Suprapubic skin (tissue), 4 donors: ENCODE measurements at places on chromosomes 3 and 15.

- no peaks in the 10 kb centered on the region for H3K27me3 ChIP-seq
- no peak overlapping the region for H3K4me3 ChIP-seq
Observed at GRCh38 chr15:35115155-35115725, 30.1 kb upstream of the NANOGP8 start.

GRCh38 chr15:39251413-39252133 is 329.3 kb upstream of the THBS1 start:
- H3K4me3 ChIP-seq, result no peak overlapping the region
- DNase-seq, result no peak
- H3K4me1 ChIP-seq, result no peaks in the 10 kb centered on the region
- no peak overlapping the region for H3K27ac ChIP-seq

DNA sequence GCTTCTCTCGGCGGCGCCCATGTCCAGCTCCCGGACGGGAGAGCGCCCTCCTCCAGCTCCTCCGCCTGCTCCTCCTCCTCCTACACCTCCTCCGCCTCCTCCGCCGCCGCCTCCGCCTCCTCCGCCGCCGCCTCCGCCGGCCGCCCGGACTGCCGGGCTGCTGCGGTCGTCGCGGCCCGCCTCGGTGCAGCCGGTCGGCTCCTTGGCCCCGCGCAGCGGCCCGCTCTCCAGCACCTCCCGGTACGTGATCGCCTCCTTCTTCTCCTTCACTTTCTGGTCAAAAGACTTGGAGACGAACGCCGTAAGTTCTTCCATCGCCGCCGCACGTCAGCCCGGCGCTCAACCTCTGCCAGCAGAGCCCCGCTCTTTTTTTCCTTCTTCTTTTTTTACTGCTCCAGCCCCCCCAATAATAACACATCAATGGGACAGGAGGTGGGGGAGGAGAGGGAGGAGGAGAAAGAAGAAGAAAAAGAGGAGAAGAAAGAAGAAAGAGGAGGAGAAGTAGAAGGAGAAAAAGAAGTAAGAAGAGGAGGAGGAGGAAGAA is 438 bp downstream of the SHOX2 start:
- H3K27ac ChIP-seq, result peak overlapping the region; percentile 63
- peak overlapping the region; percentile 55 for H3K4me3 ChIP-seq
- H3K4me1 ChIP-seq, result peaks cover 58% of the 10 kb centered on the region
- no peaks in the 10 kb centered on the region for H3K36me3 ChIP-seq
- peaks cover 86% of the 10 kb centered on the region for H3K27me3 ChIP-seq

- H3K27me3 ChIP-seq, result no peaks in the 10 kb centered on the region
- peaks cover 43% of the 10 kb centered on the region for H3K36me3 ChIP-seq
- H3K4me1 ChIP-seq, result no peaks in the 10 kb centered on the region
- no peak overlapping the region for H3K27ac ChIP-seq
- no peak overlapping the region for H3K4me3 ChIP-seq
Observed at GRCh38 chr15:57259568-57260040, 116.7 kb upstream of the CGNL1 start.

DNA sequence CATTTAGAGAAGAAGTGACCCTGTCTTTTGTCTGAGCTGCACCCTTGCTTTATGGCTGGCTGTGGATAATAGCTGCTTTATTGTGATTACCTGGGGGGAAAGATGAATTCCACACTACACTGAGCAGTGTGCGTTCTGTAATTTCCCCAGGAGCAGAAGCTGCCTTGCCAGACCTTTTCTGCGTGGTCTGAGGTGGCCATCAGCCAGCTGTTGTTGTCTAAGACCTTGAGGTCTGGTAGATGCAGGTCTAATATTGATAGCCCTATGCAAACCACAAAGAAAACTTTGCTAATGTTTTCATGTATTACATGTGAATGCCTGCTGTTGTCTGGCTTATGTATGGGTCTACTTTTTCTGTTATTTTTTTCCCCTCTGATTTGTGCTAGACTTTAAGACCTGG is 144.6 kb downstream of the THSD4 start:
- H3K36me3 ChIP-seq, result no peaks in the 10 kb centered on the region
- no peaks in the 10 kb centered on the region for H3K27me3 ChIP-seq
- DNase-seq, result no peak
- H3K4me3 ChIP-seq, result no peak overlapping the region

DNA sequence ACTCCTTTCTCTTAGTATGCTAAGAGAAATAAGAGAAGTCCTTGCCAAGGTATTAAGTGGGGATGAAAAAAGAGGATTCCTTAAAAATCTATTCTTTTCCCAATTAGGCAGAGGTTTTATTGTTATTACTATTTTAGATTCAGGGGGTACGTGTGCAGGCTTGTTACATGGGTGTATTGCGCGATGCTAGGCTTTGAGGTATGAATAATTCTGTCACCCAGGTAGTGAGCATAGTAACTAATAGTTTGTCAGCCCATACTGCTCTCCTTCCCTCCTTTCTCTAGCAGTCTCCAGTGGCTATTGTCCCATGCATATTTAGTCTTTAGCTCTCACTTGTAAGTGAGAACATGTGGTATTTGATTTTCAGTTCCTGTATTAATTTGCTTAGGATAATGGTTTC is 83.9 kb downstream of the LEKR1 start:
- no peaks in the 10 kb centered on the region for H3K4me1 ChIP-seq
- H3K27ac ChIP-seq, result no peak overlapping the region
- no peak overlapping the region for H3K4me3 ChIP-seq
- no peaks in the 10 kb centered on the region for H3K36me3 ChIP-seq
- no peak for DNase-seq

GRCh38 chr15:33968224-33968623 is at the start of gene CHRM5:
Gene CHRM5 (plus strand): TSS chr15:33968497. CDS start chr15:34062718, 94,221 bp downstream.
- no peaks in the 10 kb centered on the region for H3K27me3 ChIP-seq
- H3K4me3 ChIP-seq, result no peak within 1 kb of the TSS
- no peaks in the 10 kb centered on the region for H3K4me1 ChIP-seq
- no peak for DNase-seq

DNA sequence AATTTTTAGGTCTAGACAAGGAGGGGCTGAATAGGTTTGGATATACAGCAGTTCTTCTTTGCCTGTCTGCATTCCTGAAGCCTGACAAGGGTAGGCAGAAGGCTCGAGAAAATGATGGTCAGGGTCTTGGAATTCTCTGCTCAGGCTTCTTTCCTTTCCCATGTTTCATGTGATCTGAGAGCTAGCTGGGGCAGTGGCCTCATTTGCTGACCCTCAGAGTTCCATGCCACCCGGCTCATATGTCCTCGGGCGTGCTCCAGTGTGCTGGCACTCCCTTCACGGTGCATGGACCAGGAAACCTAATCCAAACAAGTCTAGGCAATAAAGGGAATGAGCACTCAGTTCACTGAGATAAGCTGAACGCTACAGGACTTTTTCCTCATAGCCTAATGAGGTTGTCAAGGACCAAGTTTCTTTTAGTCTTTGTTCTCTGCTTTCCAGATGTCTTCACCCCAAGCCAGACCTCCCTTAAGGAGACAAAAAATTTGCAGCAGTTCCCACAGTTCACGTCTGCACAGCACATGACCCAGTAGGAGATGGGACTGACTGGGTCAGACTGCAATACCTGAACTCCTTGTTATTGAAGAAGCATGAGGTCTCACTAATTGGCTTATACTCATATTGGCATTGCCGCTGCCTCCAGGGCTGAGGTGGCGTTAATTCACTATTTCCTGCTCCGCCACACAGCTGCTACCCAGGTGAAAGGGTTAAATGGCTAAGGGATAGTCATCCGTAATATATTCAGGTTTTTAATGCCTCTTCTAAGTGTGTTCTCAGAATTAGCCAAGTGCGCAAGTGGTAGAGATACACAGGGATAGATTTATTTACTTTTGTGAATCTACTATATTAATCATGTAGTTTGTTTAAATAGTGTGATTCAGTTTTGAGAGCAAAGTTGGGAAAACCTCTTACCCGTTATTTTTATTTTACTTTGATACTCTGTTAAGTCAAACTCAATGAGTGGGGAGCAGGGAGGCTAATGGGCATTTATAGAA is 15.3 kb upstream of the RTP4 start:
- H3K4me1 ChIP-seq, result no peaks in the 10 kb centered on the region
- H3K27ac ChIP-seq, result no peak overlapping the region
- no peaks in the 10 kb centered on the region for H3K36me3 ChIP-seq
- no peak for DNase-seq
- H3K27me3 ChIP-seq, result no peaks in the 10 kb centered on the region

GRCh38 chr3:74808506-74809275 is 194.2 kb upstream of the CNTN3 start:
- no peaks in the 10 kb centered on the region for H3K36me3 ChIP-seq
- DNase-seq, result no peak
- H3K27ac ChIP-seq, result no peak overlapping the region
- no peaks in the 10 kb centered on the region for H3K4me1 ChIP-seq
- no peak overlapping the region for H3K4me3 ChIP-seq
